ENCODE measurements at places on chromosomes 2 and 18.

GRCh38 chr2:159117658-159118057 lies 149.2 kb downstream of the TANC1 start:
- no peak for DNase-seq

DNA sequence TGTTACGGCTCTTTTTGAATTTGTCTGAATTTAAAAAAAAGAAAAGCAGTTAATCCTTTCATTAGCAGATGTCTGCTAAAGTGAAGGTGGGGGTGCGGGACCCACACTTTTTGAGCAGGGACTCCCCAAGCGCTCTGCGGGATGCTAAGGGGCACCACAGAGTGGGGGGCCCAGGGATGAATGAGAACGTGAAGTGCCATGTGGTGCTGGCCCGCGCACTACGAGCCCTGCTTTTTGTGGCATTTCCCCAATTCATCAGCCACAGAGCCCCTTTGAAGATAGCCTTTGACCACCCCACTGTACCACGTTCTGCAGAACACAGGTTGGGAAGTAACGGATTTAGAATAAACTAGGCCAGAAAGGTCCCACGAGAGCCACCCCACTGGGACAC lies 28.6 kb downstream of the HS1BP3 start:
- no peak for DNase-seq

- no peak for DNase-seq
Observed at GRCh38 chr18:55064760-55065159, 105.5 kb upstream of the CCDC68 start.

DNA sequence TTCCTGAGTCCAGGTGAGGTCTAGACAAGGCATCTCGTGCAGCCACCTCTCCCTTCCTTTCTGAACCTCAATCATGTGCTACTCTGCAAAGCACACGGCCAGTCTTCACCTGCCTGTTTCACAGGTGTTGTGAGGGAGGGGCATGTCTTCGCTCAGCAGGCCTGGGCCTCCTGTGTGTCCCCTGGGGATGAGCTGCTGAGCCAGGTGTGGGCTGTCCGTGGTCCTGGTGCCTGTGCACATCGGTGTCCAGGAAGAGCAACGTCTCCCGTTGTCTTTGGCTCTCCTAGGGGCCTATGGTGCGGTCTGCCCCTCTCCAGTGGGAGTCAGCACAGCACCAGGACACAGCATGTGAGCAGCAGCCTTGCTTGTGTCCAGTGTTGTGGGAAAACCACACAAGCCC lies 16.7 kb downstream of the ARHGEF4 start:
- no peak for DNase-seq

GRCh38 chr18:60889442-60889841 lies 443.8 kb upstream of the CDH20 start:
- DNase-seq = no peak

- no peak for DNase-seq
Observed at GRCh38 chr18:49646873-49647272, 85.0 kb downstream of the LIPG start.

GRCh38 chr2:197857476-197858107 lies 53.2 kb downstream of the PLCL1 start:
- no peak for DNase-seq

- no peak for DNase-seq
Observed at GRCh38 chr2:898319-898718, 52.3 kb upstream of the SNTG2 start.

GRCh38 chr2:122340246-122340645 lies 584.8 kb downstream of the TSN start:
- DNase-seq = no peak

DNA sequence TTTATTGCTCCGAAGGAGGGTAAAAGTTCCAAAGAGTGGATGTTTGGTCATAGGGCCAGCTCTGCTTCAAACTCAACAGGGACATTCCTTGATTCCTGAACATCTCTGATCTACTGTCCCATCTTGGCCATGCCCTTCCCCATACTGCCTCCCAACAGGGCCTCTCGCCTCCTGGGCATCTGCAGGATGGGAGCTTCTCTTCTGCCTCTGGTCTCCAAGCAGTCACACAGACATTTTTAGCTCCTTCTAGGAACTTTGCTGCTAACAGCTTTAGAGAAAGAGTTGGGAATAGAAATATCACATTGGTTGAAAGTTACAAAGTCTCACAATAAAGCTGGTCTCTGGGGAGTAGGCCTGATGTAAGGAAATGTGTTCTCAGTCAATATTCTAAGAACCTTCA lies 9.4 kb upstream of the DGUOK start:
- DNase-seq = no peak

- DNase-seq = no peak
Observed at GRCh38 chr2:189328848-189329245, 112.4 kb upstream of the WDR75 start.

- DNase-seq = no peak
Observed at GRCh38 chr2:199895406-199895805, 15.7 kb upstream of the C2orf69 start.

DNA sequence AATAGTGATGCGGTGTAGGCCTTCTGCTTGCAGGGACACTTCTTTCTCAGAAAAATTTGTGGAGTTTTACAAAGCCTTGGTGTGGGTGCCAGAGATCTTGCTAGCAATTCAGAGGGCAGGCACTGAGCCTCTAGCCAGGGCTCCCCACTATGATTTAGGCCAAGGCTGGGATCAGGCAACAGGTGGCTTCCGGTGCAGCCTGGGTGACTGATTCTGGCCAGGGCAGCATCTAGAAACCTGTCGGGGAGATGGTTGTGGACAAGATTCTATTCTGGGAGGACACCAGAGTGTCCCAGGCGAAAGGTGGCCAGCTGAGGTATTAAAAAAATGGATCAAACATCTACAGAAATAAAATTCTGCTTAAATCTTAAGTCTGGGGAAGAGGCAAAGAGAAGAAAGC lies 21.5 kb upstream of the TNP1 start:
- no peak for DNase-seq

DNA sequence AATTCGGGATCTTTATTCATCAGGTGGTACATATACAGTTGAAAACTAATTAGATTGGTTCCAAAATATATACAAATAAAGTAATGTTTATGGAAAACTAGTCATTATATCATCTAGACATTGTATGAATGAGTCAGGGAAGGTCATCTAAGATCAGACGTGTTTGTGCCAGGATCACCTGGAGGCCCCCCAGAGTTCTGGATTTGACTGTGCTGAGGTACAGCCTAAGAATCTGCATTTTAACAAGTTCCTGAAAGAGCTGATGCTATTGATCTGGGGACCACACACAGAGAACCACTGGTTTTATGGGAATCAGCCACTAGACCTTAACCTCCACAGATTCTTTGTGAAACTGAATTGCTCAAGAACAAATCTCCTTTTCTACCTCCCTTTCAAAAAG lies 43.2 kb downstream of the PARD6G start:
- no peak for DNase-seq

DNA sequence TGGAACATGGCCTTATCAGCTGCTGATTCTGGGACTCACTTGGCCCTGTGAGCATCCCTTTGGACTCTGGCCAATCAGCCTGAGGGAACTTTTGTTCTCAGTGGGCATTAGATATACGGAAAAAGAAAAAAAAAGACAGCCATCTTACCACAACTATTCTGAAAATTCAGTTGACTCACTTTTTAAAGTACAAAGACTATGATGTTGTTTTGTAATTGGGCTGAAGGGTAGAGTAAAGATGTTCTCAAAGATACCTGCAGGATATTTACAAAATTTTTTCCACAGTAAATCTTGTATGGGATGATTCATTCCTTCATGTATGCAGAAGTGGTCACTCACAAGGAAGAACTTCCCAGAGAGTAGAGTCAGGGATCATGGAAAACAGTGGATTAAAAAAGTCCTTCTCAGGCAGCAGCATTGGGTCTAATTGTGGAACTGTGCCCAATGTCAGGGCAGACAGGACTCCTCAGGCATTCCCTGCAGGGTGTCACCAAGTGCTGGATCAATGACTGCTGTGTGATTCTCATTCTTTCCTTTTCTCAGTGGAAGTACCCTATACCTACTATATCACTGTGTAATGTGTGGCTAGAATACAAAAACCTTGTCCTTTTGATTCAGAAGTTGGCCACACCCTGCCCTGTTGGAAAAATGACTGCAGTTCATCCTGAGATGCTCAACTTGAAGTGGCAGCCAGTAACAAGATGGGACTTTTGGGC lies 35.4 kb downstream of the SULT1C4 start:
- no peak for DNase-seq

DNA sequence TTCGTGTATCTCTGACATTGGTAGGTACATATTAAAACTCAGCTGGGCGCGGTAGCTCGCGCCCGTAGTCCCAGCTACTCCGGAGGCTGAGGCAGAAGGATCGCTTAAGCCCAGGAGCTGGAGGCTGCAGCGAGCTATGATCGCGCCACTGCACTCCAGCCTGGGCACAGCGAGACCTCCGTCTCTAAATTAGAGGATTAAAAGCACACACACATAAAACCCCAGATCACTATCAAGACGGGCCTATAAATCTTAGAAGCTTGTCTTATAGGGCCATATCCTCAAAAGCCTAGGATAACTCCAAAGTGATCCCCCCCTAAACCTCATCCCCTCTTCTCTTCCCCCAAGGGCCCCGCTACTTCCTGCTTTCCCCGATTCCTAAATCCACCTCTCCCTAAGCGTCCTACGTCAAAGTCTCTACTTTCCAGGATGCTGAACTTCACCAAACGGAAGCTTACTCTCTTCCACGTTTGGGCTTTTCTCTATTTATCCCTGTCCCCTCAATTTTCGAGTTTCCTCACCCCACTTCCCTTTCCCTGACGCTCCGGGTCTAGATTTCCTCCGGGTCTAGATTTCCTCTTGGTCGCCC lies 707 bp downstream of the KRCC1 start:
- peak; percentile 47 for DNase-seq

DNA sequence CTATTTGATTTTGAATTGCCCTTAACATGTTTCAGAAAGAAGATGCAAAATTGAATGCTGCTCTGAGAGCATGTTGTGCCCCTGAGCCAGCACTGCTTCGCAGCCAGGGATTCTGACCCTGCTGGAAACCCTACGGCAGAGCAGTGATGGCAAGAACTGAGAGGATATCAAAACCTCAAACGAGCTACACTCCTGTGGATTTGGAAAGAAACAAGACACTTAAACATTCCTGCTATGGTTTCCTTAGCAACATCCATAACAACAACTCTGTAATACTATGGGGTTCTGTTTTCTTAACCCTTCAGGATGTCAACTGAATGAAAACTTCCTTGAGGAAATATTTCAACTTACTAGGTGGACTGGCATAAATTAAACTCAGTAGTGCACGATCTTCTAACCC lies 649.1 kb downstream of the NYAP2 start:
- peak; percentile 59 for DNase-seq

- no peak for DNase-seq
Observed at GRCh38 chr2:217905896-217906295, 96.9 kb downstream of the TNS1 start.

GRCh38 chr18:71942433-71942832 lies 601.7 kb downstream of the CBLN2 start:
- DNase-seq = no peak

DNA sequence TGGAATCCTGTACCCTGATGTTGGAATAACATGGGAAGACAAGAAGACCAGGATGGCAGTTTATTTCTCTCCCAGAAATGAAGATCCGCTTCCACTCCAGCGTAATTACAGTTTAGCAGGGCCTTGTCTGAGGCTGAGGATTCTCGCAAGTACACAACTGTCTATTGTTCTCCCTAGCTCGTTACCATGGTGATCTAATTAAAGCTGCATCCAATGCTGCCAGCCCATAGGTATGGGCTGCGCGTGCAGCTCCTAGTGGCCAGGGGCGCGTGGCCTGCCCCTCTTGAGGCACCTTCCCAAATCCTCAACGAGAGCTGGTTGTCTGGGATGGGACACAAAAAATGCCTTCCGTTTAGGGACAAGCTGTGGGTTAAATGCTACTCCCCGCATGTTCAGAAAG lies 344.9 kb downstream of the CYRIA start:
- no peak for DNase-seq

GRCh38 chr18:67260841-67261240 lies 255.7 kb downstream of the DSEL start:
- DNase-seq = no peak

- no peak for DNase-seq
Observed at GRCh38 chr2:76711490-76711889, 810.7 kb downstream of the LRRTM4 start.

GRCh38 chr2:85393836-85394235 lies 16.3 kb downstream of the CAPG start:
- no peak for DNase-seq

- peak; percentile 72 for DNase-seq
Observed at GRCh38 chr2:200905618-200906296, 16.6 kb downstream of the NIF3L1 start.

DNA sequence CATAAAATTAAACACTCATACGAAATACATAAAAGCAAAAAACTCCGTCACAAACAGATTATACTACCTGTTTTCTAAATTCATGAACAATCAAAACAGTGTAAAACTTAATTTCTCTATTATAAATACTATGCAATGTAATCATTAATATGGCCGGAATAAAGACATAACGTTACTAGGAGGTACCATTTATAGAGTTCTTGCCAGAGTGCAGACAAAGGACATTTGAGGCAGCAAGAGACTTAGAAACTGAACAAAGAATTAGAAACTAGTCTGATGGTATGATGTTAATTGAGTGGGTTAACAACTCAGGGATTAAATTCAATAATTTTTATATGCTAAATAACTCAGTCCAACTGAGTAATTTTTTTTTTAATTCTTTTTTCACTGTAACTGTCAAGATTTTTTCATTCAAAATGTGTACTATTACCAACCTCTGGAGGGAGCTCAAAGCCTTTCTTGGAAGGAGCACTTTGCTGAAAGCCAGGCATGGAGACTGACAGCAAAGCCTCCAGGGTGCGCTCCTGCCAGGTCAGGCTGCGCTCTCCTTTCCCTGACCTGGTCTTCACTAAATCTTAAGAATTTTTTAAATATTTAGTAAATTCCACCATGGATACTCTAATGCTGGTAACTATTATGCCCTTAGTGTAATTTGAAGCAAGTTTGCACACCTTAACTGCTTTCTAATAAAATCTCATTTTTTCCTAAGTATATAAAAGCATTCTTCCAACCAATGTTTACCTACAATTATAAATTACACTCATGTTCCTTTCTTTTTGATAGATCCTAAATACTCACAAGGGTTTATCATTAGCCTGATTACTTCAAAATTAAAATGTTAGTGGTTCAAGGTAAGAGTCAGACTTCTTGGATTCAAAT lies 34.1 kb downstream of the WDR35 start:
- DNase-seq = peak; percentile 61

GRCh38 chr2:128513116-128513960 lies 194.7 kb upstream of the HS6ST1 start:
- no peak for DNase-seq

- no peak for DNase-seq
Observed at GRCh38 chr2:215428060-215428910, 7.6 kb downstream of the FN1 start.
